ENCODE measurements at places on chromosomes 13 and 19. TPM values are rescaled to one million over a fixed set of nuclear protein-coding genes. Genes with fewer than 3 reads are reported as not detected.
A peak's percentile ranks its signal among the peaks of the same experiment; 100 is the strongest.

DNA sequence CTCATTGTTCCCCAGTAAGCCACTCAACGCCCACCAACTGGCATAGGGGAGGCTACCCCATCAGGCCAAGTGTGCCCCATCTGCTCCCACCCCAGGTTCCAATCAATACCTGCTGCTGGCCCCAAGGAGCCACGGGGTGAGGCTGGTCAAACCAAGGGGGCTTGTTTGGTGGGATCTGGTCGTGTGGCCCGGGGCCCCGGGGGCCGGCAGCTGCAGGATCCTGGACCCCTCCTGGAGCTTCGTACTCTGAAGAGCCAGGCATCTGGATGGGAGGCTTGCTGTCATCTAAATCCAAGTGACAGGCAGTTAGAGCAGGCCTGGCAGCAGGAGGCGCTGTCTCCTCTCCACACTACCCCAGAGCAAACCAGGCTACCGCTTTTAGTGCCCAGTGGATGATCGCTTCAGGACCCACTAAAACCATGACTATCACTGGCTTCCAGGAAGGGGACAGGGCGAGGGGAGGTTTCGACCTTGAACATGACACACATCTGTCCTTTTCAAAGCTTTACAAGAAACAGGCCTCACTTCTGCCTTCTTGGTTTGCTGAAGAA is 14.2 kb downstream of the CHERP start:
- no peak for DNase-seq

- no peak for DNase-seq
These were observed at the start of gene F10 for GRCh38 chr13:113122550-113123225. Gene F10, plus strand, starts transcription at chr13:113122799. Its CDS starts 57 bp downstream, at chr13:113122856.

DNA sequence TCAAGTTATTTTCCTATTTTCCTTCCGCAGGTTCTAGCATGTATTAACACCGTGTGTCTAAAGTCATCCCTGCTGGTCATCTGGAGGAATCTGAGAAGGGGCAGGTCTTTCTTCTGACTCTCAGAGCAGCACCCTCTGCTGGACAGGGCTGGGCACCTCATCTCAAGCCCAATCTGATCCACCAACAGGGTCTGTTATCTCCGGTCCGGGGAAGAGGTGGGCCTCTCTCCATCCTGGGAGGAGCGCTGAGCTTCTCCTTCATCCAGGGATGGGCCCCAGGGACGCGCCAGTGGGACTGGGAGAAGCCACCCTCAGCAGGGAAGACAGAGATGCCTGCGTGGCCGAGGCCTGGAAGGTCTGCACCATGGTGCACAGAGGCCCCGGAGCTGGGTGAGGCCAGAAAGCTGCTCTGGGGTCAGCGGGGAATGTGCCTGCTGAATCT is 26.0 kb upstream of the ZNF331 start:
- peak; percentile 52 for DNase-seq

- no peak for DNase-seq
These were observed 238.7 kb downstream of the EFNB2 start for GRCh38 chr13:106296723-106297122.

DNA sequence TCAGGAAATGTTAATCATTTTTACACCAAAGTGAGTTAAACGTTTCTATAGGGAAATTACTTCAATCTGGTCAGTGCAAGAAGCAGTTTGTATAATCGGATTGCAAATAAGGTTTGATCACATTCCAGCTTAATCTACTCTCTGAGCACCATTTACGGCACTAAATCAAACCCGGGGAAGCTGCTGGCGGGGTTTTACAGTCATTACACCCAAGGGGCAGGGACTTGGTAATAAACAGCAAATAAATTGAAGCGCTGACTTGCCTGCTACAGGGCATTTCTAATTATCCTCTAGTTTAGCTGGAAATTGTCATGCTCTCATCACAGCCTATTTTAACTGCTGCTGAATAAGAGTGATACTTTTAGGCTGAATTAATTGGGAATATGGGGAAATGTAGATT is 152.1 kb upstream of the SOX21 start:
- no peak for DNase-seq

GRCh38 chr13:80571346-80572307 is 230.7 kb upstream of the SPRY2 start:
- DNase-seq: no peak

GRCh38 chr19:37872383-37872782 is 34.0 kb downstream of the WDR87 start:
- DNase-seq: no peak

Gene ZNF667
- 1.4 TPM for polyA plus RNA-seq

- no peak for DNase-seq
These were observed 4.0 kb upstream of the RFXAP start for GRCh38 chr13:36815062-36815461.

DNA sequence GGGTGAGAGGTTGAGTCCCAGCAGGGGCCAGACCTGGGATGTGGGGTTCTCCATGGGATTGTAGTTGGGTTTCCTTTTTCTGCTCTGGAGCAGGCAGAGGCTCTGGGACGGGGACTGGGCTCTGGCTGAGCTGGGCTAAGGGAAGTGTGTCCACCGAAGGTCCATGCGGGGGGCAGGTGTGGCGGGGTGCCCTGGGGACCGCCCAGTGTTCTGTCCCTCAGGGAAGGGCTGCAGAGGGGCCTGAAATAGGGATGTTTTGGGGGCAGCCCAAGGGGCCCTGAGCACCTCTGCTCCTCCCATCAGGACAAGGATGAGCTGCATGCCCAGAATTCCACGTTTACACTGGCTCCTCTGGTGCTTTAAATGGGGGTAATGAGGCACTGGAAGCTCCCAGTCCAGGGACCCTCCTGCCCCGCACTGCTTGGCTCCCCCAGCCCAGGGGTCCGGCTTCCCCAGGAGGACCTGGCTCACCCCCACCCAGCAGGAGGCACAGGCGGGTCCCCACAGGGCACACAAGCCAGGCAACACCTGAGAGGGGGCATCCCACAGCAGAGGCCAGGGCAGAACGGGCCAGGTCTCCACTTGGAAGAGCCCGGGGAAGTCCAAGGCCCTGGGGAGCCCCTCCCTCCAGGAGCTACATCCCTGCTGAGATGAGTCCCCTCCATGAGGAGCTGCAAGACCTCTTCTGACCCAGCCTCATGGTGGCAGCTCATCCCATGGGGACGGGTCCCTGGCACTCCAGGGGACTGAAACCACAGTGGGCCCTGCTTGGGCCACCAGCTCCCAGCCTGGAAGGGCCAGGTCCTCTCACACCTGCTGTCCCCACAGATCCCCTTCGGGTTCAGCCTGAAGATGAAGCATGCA is 14.7 kb upstream of the ZNF14 start:
- DNase-seq: no peak

DNA sequence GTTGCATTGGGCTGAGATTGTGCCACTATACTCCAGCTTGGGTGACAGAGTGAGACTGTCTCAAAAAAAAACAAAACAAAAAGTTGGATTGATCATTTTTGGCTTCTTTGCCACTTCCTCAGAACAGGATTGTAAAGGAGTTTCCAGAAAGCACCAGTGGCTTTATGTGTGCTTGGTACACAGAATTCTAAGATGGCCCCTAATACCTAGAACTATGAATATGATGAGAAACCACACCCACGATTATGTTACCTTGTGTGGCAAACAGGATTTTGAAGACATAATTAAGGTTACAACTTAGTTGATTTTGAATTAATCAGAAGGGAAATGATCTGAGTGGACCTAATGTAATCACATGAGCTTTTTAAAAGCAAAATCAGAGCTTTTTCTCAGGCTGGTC is 26.5 kb downstream of the CEACAM1 start:
- DNase-seq: no peak

Gene RHPN2
- polyA plus RNA-seq: 1.8 TPM

GRCh38 chr19:54429545-54430227 is 14.4 kb downstream of the TTYH1 start:
- no peak for DNase-seq

- DNase-seq: no peak
These were observed 50.1 kb downstream of the ITGBL1 start for GRCh38 chr13:101502618-101503017.

DNA sequence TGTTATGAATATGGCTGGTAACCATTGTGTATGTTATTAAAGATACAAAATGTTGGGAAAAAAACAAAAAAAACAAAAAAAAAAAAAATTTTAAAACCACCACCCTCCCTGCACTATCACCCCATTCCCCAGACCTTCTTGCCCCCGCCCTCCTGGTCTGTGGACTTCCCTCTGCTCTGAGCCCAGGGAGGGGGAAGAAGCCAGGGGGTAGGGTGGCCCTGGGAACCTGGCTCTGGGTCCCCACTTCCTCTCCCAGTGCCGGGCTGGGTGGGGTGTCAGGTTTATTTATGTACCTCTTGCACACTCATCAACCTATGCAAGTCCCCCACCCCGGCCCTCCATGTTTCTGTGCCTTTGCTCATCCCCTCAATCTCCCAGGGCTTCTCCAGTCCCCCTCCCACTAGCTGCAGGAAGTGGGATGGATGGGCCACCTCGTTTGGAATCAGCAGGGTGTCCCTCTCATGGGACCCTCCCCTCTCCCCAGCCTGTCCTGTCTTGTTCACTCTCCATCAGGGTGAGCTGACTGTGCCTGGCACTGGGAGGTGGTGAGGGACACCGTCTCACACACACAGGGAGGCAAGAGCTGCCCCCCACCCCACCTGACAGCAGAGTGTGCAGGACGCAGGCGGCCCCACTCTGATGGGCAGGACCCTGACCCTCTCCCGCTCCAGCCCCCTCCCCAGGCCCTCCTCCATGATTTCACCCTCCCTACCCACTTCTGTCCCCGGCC is 5.9 kb downstream of the PAF1 start:
- no peak for DNase-seq

DNA sequence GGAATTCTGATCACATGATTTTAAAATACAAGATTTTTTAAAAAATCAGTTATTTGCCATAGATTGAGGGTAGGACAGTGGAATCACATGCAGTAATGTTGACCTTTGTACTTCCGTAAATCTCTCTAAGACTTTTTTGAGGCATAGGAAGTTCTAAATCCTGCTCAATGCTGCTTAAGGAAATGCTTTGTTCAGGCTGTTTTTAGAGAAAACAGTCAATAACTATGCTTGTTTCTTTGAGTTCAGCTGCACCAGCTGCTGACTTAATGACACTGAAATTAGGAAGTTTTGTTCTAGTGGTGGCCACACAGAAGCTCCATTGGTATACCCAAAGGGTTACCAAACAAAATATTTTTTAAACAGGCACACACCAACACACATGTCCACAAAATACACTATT is 60.9 kb downstream of the KLF12 start:
- no peak for DNase-seq

DNA sequence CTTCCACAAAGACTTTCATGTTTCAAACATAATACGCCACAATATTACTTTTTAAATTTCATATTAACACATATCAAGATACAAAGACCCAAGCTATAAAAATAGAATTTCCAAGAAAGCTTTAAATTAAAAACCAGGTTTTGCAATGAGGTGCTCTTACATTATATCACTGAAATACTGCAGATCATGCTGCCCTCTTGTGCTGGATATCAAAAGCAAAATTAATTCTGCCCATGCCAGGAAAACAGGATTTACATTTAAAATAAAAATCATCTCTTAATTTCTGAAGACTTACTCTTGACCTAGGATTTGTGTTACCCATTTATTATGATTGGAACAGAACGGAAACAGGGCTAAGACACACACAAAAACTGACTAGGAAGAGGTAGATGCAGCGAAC is 145.0 kb downstream of the ABCC4 start:
- peak; percentile 1 for DNase-seq

- DNase-seq: no peak
These were observed 12.3 kb downstream of the RBM26 start for GRCh38 chr13:79393564-79394249.

Gene XRCC1
- 35.8 TPM for polyA plus RNA-seq

Gene TMC4
- polyA plus RNA-seq: 12.0 TPM

DNA sequence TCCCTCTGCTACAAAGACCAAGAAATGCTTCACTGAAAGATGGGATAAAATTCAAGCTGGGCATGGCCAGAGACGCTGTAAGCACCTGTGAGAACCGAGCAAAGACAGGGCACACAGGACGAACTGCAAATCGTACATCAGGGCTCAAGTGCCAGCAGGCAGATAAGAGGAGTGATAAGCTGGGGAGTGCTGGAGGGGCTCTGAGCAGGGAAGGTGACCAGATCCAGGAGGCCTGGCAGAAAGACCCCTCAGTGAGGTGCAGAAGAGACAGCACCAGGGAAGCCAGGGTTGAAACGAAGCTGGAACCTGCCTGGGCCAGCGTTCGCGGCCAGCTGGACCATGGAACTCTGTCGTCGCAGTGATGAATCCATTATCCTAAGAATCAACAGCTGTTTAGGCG is 10.2 kb downstream of the RAB20 start:
- no peak for DNase-seq

Gene SPACA4
- not detected for polyA plus RNA-seq

GRCh38 chr19:8640402-8641004 is 10.1 kb downstream of the NFILZ start:
- no peak for DNase-seq

DNA sequence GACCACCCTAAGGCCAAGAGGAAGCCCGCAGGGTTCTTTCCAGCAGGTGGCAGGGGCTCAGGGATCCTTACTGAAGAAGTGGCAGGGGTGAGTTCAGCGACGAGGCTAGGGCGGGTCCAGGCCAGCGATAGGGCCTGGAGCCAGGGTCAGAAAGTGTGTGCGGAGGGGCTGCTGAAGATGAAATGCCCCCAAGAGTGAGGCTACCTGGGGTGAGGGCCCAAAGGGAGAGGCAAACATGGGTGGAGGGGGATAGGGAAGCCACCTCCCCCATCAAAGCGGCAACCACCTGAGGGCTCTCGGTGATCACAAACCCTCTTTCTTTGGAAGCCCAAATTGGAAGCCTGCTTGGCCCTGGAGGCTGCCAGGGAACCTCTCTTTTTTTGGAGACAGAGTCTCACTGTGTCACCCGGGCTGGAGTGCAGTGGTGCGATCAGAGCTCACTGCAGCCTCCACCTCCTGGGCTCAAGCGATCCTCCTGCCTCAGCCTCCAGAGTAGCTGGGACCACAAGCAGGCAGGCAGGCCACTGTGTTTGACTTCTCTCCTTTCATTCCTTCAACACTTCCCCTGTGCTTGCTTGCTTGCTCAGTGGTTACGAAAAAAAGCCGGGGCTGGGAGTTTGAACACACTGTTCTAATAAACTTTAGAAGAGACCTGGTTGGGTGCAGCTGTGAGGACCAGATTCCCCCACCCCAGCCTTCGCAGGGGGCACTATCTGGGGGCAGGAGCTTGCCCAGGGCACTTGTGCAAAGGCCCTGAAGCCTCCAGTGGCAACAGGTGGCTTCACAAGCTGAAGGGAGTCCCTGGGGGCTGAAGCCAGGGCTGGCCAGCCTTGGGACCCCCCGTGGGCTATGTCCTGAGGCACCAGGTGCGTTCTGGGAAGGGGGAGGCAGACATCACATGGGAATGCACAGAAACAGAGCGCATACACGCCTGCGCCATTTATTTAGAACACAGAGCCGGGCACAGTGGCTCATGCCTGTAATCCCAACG is 1.4 kb upstream of the ATP8B3 start:
- DNase-seq: no peak

- no peak for DNase-seq
These were observed 8.6 kb upstream of the NAPA start for GRCh38 chr19:47523473-47523872.

GRCh38 chr19:35216833-35217648 is 11.5 kb downstream of the FAM187B start:
- DNase-seq: no peak

Gene CBLC
- polyA plus RNA-seq: 46.3 TPM

Gene GJA3
- 0.01 TPM for polyA plus RNA-seq

- DNase-seq: no peak
These were observed 18.4 kb upstream of the GATAD2A start for GRCh38 chr19:19387108-19387507.

All from foreskin keratinocyte (primary cell).